Daoy (cell line): ENCODE measurements at places on chromosomes 11 and 22. TPM values are rescaled to one million over a fixed set of nuclear protein-coding genes. Genes with fewer than 3 reads are reported as not detected.

The GDPD5 gene
- 2.6 and 3.7 TPM in 2 replicates for total RNA-seq

The AKIP1 gene
- 31.6 and 40.3 TPM in 2 replicates for total RNA-seq

The PAX6 gene
- 9.6 and 17.3 TPM in 2 replicates for total RNA-seq

The KRTAP5-9 gene
- total RNA-seq: not detected in 2 replicates

The APOA5 gene
- not detected in 2 replicates for total RNA-seq

The ZBED5 gene
- total RNA-seq: 30.5 and 35.5 TPM in 2 replicates

The OR10D3 gene
- total RNA-seq: not detected in 2 replicates

The OR5AP2 gene
- total RNA-seq: not detected in 2 replicates

The TYR gene
- not detected in 2 replicates for total RNA-seq

The PDGFD gene
- not detected in 2 replicates for total RNA-seq

The BEST1 gene
- total RNA-seq: 0.65 TPM in 1 of 2 replicates, not detected in the other

DNA sequence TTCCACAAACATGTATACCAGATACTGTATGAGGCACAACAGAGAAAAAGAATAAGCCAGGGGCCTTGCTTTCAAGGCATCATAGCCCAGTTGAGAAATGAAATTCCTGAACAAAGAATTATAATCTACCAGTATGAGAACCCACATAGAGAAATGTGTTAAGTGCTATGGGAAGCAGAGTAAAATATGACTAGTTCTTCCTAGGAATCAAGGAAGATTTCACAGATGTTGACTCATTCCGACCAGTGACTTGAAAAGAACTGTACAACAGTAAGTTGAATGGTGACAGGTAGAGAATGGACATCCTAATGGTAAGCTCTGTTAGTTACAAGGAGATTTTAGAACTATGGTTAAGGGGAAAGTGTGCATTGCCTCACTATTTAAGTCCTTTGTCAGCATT is 102.6 kb downstream of the TRIM44 start:
- no peak for DNase-seq

GRCh38 chr11:8055836-8056526 is 25.0 kb upstream of the TUB start:
- DNase-seq: no peak

DNA sequence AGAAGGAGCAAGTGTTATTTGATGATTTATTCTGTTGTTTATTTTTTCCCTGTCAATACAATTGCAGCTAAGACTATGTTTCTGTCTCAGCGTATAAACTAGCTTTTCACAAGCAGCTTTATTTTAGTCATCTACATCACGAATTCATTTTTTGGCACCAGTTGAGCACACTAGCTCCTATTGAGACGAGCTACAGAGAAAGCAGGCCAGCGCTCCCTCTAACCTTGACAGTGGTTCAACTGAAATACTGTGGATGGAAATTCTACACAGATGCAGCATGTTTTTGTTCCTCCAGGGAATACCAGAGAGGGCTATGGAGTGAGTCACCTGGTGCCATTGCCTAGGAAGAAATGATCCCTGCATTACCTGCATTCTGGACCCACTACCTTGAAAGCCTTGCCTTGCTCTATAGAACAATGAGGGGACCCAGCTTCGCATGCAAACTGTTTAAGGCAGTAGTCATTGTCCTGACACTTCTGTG is 108.2 kb upstream of the ARHGAP42 start:
- DNase-seq: peak; percentile 10

- DNase-seq: no peak
These were observed 2.4 kb upstream of the FGF3 start for GRCh38 chr11:69821511-69822040.

DNA sequence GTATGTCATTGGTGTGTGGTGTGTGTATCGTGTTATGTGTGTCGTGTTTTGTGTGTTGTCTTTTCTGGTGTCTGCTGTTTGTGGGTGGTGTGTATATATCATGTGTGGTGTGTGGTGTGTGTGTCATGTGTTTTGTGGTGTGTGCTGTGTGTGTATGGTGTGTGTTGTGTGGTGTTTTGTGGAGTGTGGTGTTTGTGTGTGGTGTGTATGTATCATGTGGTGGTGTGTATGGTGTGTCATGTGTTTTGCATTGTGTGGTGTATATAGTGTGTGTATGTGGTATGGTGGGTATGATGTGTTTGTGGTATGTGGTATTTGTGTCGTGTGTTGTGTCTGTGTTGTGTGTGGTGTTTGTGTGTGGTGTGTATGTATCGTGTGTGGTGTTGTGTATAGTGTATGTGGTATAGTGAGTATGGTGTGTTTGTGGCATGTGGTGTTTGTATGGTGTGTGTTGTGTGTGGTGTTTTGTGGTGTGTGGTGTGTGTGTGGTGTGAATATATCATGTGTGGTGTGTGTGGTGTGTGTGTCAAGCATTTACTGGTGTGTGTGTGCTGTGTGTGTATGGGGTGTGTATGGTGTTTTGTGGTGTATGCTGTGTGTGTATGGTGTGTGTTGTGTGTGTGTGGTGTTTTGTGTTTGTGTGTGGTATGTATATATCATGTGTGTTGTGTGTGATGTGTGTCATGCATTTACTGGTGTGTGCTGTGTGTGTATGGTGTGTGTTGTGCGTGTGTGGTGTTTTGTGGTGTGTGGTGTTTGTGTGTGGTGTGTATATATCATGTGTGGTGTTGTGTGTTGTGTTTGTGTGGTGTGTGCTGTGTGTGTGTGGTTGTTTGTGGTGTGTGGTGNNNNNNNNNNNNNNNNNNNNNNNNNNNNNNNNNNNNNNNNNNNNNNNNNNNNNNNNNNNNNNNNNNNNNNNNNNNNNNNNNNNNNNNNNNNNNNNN is 12.7 kb downstream of the PIM3 start:
- peak; percentile 12 for DNase-seq

GRCh38 chr11:126282736-126283591 is at the start of gene TIRAP:
TIRAP (plus strand) TSS chr11:126283093; CDS start chr11:126290895, 7,802 bp downstream.
- DNase-seq: peak; percentile 68

- DNase-seq: no peak
These were observed 5.1 kb downstream of the SCN4B start for GRCh38 chr11:118147502-118147901.

DNA sequence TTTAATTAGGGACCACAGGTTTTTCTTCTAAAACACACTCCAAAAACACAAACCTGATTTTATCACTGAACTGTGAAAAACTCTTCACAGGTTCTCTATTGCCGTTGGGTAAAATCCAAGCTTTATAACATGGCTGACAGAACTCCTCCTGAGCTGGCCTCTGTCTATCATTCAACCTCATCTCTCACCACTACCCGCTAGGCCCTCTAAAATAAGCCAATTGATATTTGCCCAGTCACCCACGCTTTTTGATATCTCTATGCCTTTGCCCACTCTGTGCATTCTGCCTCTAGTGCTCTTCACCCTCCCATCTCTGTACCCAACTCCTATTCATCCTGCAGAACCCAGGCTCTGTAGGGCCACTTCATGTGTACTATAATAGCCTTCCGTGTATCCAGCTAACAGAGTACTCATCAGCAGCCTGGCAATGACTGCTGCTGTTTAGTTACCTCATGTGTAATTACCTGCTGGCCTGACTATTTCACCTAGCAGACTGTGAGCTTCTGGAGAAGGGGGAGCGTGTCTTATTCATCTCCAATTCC is 1.1 kb upstream of the CNGA4 start:
- DNase-seq: no peak

- no peak for DNase-seq
These were observed 14.9 kb downstream of the BRSK2 start for GRCh38 chr11:1404461-1405185.

GRCh38 chr11:295351-296170 is 3.8 kb downstream of the IFITM5 start:
- no peak for DNase-seq

DNA sequence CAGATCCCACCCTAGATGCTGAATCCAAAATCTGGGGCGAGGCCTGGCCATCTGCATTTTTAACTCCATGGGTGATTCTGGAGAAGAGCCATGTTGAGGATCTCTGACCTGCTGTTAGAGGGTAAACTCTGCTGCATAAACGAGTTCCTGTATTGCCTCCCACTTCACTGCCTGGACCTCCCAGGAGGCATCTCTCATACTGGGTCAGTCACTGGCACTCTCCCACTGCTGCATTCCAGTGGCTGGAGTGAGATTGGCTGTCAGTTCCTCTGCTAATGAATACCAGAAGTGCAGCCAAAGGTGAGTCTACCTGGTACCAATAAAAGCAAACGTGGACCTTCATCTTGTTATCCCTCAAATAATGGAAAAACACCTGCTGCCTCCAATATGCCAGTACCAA is 10.3 kb downstream of the POLDIP3 start:
- no peak for DNase-seq

DNA sequence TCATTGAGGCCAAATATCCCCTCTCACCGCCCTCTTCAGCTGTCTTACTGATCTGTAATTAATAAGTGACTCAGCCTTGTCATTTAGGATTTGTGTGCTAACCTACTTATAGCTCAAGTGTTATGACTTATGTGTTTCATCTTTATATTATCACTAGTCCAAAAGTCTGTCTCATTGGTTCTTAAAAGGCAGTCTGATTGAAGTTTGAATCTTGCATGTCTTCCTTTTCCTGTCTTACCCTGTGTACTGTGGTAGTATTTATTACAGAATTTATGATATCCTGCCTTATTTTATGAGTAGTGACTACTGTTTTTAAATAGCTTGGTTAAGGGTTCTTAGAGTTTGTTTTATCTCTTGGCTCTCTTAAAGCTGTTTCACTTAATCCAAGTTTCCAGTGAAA is 6.3 kb downstream of the DEPDC7 start:
- DNase-seq: no peak

- DNase-seq: no peak
These were observed 628.3 kb downstream of the BUD13 start for GRCh38 chr11:116144387-116144958.

DNA sequence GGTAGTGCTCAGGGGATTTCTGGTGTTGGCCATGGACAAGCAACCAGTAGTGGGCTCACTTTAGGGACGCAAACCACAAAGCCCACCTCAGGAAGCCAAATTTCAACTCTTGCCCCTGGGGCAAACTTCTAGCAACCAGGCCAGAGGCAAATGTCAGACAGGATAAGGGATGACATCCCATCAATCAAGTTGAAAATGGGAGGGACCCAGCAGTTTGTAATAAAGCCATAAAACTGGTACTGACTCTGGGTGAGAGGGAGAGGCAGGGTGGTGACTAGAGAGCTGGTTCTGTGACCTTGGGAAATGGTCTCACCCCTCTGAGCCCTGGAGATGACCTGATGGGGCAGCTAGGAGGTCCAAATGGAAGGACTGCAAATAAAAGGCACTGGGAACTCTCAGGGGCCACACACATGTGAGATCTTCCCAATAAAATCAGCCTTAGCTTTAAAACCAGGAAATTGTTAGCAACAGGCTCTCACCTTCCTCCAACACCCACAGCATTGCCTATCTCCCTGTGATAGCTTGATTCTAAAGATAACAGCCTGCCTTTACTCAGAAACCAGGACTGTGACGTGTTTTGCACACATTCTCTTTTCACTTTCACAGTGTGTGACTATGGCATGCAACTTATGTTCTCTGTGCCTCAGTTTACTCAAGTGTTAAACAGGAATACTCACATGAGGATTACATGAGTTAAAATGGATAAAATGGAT is 6.4 kb upstream of the TBC1D10A start:
- no peak for DNase-seq

GRCh38 chr11:7688238-7688826 is 15.0 kb upstream of the CYB5R2 start:
- DNase-seq: peak; percentile 17

DNA sequence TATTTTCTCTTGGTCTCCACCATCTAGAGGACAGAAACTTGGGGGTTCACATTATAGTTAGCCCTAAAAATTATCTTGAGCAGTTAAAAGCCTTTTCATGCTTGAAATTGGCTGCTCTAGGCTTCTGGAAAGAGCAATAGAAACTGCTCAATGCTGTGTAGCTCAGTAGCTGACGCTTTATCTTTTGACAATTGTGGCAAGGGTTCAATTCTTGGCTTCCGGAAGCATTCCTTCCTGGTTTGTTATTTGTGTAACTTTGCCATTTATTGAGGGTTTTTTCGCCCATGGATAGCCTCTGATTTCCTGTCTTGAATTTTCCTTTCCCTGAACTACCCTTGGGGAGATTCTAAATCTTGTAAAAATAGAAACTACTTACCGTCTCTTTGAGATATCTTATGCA is 10.3 kb upstream of the OR56A1 start:
- no peak for DNase-seq

DNA sequence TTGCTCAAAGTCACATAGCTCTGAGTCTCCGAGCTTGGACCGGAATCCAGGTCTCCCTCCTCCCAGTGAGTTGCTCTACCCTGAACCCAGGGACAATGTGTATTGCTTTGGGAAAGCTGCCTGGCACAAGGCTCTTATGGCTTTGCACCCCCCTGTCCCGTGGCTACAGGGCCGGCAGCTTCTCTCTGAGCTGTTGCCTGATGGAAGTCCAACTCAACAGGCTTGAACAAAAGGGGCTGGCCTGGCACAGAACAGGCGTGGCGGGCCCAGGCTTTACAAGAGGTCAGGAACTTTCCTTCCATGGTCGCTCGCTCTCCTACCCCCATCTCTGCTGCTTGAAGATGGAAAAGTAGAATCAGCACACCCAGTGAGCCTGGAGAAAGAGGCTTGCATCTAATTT is 34.3 kb downstream of the MYEOV start:
- DNase-seq: no peak

DNA sequence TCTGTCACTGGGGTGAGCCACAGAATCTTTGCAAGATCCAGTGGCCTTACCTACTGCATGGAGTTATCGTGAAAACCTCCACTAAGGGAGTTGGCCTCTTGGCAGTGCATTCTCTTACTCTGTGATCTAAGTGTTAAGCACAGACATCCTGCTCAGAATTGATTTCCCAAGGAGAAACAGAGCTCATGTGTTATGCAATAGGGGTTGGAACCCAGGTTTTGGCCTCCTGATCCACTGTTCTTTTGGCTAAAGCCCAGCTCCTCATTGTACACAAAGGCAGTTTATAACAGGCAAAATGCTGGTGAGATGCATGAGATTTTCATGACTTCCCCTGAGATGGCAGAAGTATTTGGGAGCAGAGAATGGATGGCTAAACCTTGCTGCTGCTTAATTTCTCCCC is 11.8 kb downstream of the DTX4 start:
- no peak for DNase-seq

DNA sequence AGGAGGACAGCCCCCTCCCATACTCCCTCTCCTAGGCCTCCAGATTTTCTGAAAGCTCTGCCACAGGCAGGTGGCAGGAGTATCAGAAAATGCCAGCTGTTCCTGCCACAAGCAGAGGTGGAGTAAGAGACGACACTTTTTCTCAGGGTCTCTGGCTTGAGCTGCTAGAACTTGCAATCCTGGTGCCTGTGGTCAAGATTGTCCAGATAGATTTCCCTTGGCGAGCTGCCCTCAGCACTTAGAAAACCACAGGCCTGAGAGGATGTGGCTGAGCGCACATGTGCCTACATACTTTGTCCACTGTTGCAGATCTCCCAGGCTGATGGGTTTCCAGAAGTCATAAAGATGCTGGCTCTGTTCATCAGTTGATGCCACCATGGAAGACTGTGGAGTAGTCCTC is 65.7 kb upstream of the NAV2 start:
- DNase-seq: peak; percentile 59
